Large intestine (tissue), 12 donors: ENCODE measurements at places on chromosomes 6 and 20. TPM values are rescaled to one million over a fixed set of nuclear protein-coding genes. Genes with fewer than 3 reads are reported as not detected.

- H3K36me3 ChIP-seq = no peaks in the 10 kb centered on the region
- H3K27me3 ChIP-seq = no peaks in the 10 kb centered on the region
- no peak for DNase-seq
- H3K4me3 ChIP-seq = no peak overlapping the region
- H3K27ac ChIP-seq = no peak overlapping the region
- no peaks in the 10 kb centered on the region for H3K4me1 ChIP-seq
Observed at GRCh38 chr6:122180132-122180531, 219.3 kb upstream of the HSF2 start.

DNA sequence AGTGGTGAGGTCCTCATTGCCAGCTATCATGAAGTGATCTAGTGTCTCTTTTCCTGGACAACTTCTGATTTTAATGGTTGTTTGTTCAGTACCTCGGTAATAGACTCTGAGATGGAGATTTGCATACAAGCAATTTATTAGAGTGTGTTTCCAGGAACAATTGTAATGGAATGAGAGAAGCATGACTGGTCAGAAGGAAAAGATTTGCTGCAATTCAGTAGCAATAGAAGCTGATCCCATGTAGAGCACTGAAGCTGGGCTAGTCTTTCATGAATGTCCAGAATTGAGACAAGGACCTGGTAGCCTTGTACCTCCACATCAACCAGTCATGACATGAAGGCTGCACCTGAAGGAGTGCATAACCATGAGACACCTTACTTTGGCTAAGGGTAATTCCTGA is 526.5 kb downstream of the NKAIN2 start:
- H3K27me3 ChIP-seq = no peaks in the 10 kb centered on the region
- H3K27ac ChIP-seq = no peak overlapping the region
- no peak overlapping the region for H3K4me3 ChIP-seq
- H3K36me3 ChIP-seq = no peaks in the 10 kb centered on the region
- no peak for DNase-seq

GRCh38 chr20:42361402-42361970 is 743.3 kb upstream of the CHD6 start:
- no peak overlapping the region for H3K4me3 ChIP-seq
- DNase-seq = no peak
- no peaks in the 10 kb centered on the region for H3K4me1 ChIP-seq
- H3K27ac ChIP-seq = no peak overlapping the region

GRCh38 chr6:169793408-169793807 is 42.0 kb downstream of the ERMARD start:
- H3K27me3 ChIP-seq = no peaks in the 10 kb centered on the region
- no peaks in the 10 kb centered on the region for H3K36me3 ChIP-seq
- DNase-seq = no peak
- H3K4me3 ChIP-seq = no peak overlapping the region

DNA sequence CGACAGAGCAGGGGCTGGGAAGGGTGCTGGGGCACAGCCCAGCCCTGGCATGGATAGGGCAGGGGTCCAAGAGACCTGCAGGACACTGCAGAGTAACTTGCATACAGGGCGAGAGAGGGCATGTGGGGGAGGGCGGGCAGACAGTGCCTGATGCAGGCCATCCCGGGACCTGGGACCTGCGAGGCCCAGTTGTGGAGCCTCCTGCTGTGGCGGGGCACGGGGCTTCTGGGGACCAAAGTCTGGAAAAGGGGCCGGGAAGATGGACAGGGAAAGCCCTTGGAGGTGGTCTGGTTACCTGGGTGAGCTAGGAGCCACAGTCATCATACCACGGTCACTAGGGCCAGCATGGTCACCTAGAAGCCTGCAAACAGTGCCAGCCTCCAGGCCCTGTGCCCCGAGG is 412 bp upstream of the TUBB1 start:
- peaks cover 13% of the 10 kb centered on the region for H3K36me3 ChIP-seq
- H3K27me3 ChIP-seq = no peaks in the 10 kb centered on the region
- H3K4me1 ChIP-seq = no peaks in the 10 kb centered on the region
- H3K4me3 ChIP-seq = no peak overlapping the region
- no peak overlapping the region for H3K27ac ChIP-seq
- DNase-seq = no peak

GRCh38 chr20:16106191-16106849 is 466.9 kb downstream of the KIF16B start:
- no peak for DNase-seq
- H3K36me3 ChIP-seq = no peaks in the 10 kb centered on the region
- no peaks in the 10 kb centered on the region for H3K4me1 ChIP-seq
- no peak overlapping the region for H3K4me3 ChIP-seq
- H3K27me3 ChIP-seq = no peaks in the 10 kb centered on the region
- no peak overlapping the region for H3K27ac ChIP-seq

- H3K4me3 ChIP-seq = no peak overlapping the region
- DNase-seq = no peak
- no peaks in the 10 kb centered on the region for H3K36me3 ChIP-seq
- H3K27me3 ChIP-seq = no peaks in the 10 kb centered on the region
Observed at GRCh38 chr6:163333701-163334663, 80.5 kb upstream of the QKI start.

GRCh38 chr6:125714441-125715090 is 34.9 kb upstream of the HEY2 start:
- DNase-seq = no peak
- no peaks in the 10 kb centered on the region for H3K36me3 ChIP-seq
- H3K4me3 ChIP-seq = no peak overlapping the region
- no peaks in the 10 kb centered on the region for H3K4me1 ChIP-seq

- H3K4me3 ChIP-seq = peak overlapping the region; percentile 78
- no peaks in the 10 kb centered on the region for H3K36me3 ChIP-seq
- peaks cover 21% of the 10 kb centered on the region for H3K4me1 ChIP-seq
- no peaks in the 10 kb centered on the region for H3K27me3 ChIP-seq
- no peak for DNase-seq
Observed at GRCh38 chr6:43476746-43477145, 624 bp upstream of the TJAP1 start.

- no peaks in the 10 kb centered on the region for H3K4me1 ChIP-seq
- no peaks in the 10 kb centered on the region for H3K27me3 ChIP-seq
- no peak overlapping the region for H3K4me3 ChIP-seq
Observed at GRCh38 chr20:26308961-26309360, 612.3 kb upstream of the ZNF337 start.

- no peak for DNase-seq
- no peaks in the 10 kb centered on the region for H3K4me1 ChIP-seq
- no peak overlapping the region for H3K27ac ChIP-seq
- peaks cover 2% of the 10 kb centered on the region for H3K27me3 ChIP-seq
- no peaks in the 10 kb centered on the region for H3K36me3 ChIP-seq
Observed at GRCh38 chr6:105880030-105880492, 206.1 kb upstream of the PRDM1 start.

- no peaks in the 10 kb centered on the region for H3K36me3 ChIP-seq
- H3K4me3 ChIP-seq = no peak overlapping the region
- H3K4me1 ChIP-seq = peaks cover 22% of the 10 kb centered on the region
- no peak for DNase-seq
Observed at GRCh38 chr6:52729576-52729975, 33.7 kb downstream of the GSTA2 start.

GRCh38 chr6:31049518-31049917 is 39.2 kb downstream of the MUC22 start:
- DNase-seq = no peak
- H3K27ac ChIP-seq = no peak overlapping the region
- H3K36me3 ChIP-seq = no peaks in the 10 kb centered on the region
- H3K27me3 ChIP-seq = peaks cover 14% of the 10 kb centered on the region

GRCh38 chr6:29629571-29629970 is 3.4 kb downstream of the GABBR1 start:
- peaks cover 12% of the 10 kb centered on the region for H3K4me1 ChIP-seq
- peaks cover 88% of the 10 kb centered on the region for H3K27me3 ChIP-seq
- H3K27ac ChIP-seq = no peak overlapping the region
- no peaks in the 10 kb centered on the region for H3K36me3 ChIP-seq
- H3K4me3 ChIP-seq = no peak overlapping the region

GRCh38 chr6:141719476-141719875 is 413.2 kb upstream of the GJE1 start:
- H3K27ac ChIP-seq = no peak overlapping the region
- H3K27me3 ChIP-seq = no peaks in the 10 kb centered on the region
- no peak for DNase-seq

DNA sequence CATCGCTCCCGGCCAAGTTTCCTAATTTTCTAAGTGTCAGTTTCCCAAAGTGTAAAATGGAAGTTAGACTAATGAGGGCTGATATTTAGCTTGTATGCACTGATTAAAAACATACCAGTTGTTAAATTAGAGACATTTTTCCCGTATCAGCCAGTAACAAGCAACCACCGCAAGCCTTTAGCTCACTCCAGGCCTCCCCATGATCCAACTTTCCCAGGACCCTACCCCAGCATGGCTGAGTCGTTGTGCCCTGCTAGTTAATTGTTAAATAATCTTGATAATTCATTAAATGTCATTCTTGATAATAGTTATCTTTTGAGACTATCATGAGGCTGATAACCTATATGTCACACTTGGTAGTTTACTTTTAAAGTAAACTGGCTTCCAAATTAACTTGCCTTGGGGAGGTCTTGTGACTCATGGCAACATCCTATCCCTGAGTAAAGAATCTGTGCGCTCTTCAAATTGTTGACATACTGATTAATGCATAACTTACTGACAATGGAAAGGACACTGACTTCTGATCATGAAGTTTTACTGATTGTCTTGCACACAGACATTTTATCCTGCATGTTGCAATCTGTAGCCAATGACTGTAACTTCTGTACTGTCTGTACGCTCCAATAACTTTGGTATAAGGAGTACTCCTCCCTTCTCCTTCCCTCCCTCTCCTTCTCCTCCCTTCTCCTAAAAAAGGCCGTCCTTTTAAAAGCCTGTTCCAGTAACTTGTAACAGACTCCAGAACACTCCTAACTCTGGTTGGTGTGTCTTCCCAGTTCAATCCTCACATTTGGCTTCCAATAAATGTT is 6.3 kb upstream of the GTF3C6 start:
- peak; percentile 49 for DNase-seq
- no peaks in the 10 kb centered on the region for H3K36me3 ChIP-seq
- H3K27ac ChIP-seq = peak overlapping the region; percentile 60
- no peaks in the 10 kb centered on the region for H3K27me3 ChIP-seq
- no peak overlapping the region for H3K4me3 ChIP-seq

DNA sequence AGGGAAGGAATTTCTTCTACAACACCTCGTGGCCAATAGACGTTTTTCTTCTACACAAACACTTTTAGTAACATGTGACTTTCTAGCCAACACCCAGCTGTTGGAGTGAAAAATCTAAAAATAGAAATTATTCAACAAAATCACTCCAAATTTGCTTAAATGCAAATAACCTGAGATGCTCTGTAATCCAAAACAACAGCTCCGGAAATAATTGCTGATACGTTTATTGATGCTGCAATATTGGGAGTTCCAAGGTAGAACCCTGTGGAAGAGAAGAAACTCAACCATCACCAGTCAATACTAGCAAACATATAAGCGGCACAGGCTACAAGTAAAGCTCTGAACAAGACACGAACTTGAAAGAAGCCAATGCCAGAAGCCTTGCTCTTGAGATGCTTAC is 230.6 kb downstream of the ALDH8A1 start:
- no peak for DNase-seq
- no peak overlapping the region for H3K27ac ChIP-seq
- H3K4me3 ChIP-seq = no peak overlapping the region
- H3K36me3 ChIP-seq = no peaks in the 10 kb centered on the region
- H3K4me1 ChIP-seq = peaks cover 4% of the 10 kb centered on the region

DNA sequence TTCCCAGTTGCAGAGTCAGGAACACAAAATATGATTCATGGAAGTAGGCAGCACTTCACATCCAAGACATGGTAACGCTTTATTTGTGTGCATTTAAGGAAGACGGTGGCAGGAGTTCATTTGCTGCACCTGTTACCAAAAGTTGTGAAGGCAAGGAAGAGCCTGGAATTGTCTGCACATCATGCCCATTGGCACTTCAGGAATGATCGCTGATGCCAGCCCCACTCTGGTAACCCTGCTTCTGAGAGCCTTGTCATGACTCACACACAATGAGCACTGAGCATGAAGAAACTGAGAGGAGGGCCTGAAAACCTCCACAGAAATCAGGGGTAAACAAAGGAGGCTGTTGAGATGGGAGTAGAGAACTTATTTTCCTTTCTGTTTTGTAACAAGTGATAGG is 181.1 kb downstream of the RPS12 start:
- DNase-seq = no peak
- no peaks in the 10 kb centered on the region for H3K27me3 ChIP-seq
- H3K27ac ChIP-seq = no peak overlapping the region
- no peaks in the 10 kb centered on the region for H3K36me3 ChIP-seq
- H3K4me3 ChIP-seq = no peak overlapping the region

DNA sequence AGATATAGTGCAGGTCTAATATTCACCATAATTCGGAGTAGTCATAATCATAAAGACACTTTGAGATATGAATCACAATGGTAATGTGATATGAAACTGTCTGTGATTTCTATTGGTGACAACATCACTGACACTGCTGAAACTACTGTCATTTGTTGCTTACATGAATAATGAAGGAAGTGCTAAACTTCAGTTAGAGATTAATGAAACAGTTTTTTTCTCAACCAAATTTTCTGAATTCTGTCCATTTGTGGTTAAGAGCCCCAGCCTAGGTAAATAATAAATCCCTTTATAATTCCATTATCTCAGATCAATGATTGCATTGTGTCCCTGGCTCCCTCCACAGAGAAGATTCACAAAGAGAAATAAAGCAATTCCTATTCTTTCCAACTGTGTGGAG is 122.6 kb downstream of the HIVEP2 start:
- no peak overlapping the region for H3K27ac ChIP-seq
- DNase-seq = no peak
- H3K4me3 ChIP-seq = no peak overlapping the region
- no peaks in the 10 kb centered on the region for H3K36me3 ChIP-seq

GRCh38 chr6:136208783-136209182 is 41.3 kb downstream of the MTFR2 start:
- no peak overlapping the region for H3K27ac ChIP-seq
- H3K27me3 ChIP-seq = no peaks in the 10 kb centered on the region
- no peaks in the 10 kb centered on the region for H3K4me1 ChIP-seq
- DNase-seq = no peak
- H3K36me3 ChIP-seq = no peaks in the 10 kb centered on the region

DNA sequence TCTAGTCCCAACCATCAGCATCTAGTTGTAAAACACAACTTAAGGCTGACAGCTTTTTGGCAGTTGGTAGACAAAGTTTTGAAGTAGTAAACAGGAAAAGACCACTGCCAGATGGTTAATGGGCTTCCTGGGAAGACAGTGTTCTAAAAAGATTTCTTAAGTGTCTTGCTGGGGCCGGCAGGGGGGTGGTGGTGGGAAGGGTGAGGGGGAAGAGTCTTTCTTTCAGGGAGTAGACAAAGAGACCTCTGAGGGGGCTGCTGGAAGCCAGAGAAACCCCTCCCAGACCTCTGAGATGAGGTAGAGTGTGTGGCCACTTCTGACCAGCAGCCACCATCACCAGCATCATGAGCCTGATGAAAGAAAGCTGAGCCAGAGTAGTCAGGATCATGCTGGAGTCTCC is 784.9 kb downstream of the TENT5A start:
- H3K4me3 ChIP-seq = no peak overlapping the region
- no peaks in the 10 kb centered on the region for H3K4me1 ChIP-seq
- no peaks in the 10 kb centered on the region for H3K27me3 ChIP-seq
- no peaks in the 10 kb centered on the region for H3K36me3 ChIP-seq

- no peak for DNase-seq
- no peaks in the 10 kb centered on the region for H3K4me1 ChIP-seq
- H3K27ac ChIP-seq = no peak overlapping the region
- no peaks in the 10 kb centered on the region for H3K27me3 ChIP-seq
- no peaks in the 10 kb centered on the region for H3K36me3 ChIP-seq
- H3K4me3 ChIP-seq = no peak overlapping the region
Observed at GRCh38 chr6:85459224-85459901, 9.5 kb downstream of the NT5E start.

Gene PPP1R3G
- polyA plus RNA-seq = 2.4 TPM

Gene SAMD3
- polyA plus RNA-seq = 3.6 TPM

Gene TMEM244
- polyA plus RNA-seq = not detected

Gene REM1
- 2.8 TPM for polyA plus RNA-seq

Gene SLC17A9
- polyA plus RNA-seq = 8.1 TPM

Gene GNRH2
- 1.2 TPM for polyA plus RNA-seq

Gene KCNK15
- polyA plus RNA-seq = 0.21 TPM

Gene TCF19
- polyA plus RNA-seq = 9.1 TPM

Gene SOX18
- polyA plus RNA-seq = 5.3 TPM
